ENCODE measurements at places on chromosomes 2 and 18. TPM values are rescaled to one million over a fixed set of nuclear protein-coding genes. Genes with fewer than 3 reads are reported as not detected.

SP140 gene
- not detected for total RNA-seq

CD302 gene
- 1.0 TPM for total RNA-seq

AMER3 gene
- total RNA-seq: 1.4 TPM

DNA sequence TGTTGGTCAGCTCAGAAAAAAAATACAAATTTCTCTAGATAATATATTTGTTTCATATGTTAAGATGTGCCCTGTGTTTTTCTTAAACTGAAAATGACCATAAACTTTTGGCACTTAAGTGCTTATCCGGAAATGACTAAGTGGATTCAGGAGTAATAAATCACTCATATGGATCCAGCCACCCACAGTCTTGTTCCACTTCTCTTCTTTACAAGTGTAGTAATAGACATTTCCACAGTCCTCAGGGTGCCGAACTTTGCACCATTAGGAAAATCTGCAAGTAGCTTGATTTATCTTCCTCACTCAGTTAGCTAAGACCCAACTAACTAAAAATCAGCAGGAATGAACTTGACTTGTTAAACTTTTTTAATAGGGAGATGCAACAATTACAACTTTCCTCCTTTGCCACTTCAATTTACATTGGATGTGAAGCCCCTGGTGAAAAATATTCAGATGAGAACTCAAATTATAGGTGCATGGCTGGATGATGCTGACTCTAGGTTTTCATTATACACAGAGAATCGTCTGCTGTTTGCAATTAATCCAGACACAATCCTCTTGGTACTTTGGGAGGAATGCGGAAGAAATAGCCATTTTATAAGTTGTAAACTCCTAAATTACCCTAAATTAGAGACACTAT lies 322.5 kb downstream of the ARHGAP15 start:
- DNase-seq: no peak

DNA sequence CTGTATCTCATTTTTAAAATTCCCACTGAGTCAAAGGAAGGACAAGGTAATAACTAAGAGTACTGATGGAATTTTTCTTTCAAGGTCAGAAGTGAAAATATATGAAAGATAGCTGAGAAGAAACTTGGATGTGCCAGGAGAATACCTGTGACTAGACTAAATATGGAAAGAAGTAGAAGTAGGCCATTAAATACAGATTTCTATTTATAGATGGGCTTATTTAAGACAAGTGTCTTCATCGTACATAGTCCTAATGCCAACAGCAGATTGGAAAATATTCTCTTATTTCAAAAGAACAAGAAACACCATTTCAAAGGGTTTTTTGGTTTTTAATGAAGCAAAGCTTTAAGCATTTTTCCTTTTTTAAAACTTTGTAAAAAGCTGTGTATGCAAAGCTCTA lies 22.0 kb downstream of the UGP2 start:
- DNase-seq: no peak

GRCh38 chr2:202635428-202636212 lies 851 bp downstream of the FAM117B start:
- DNase-seq: peak; percentile 58

- DNase-seq: no peak
Measured at GRCh38 chr18:10519366-10519765, 6.5 kb upstream of the NAPG start.

- no peak for DNase-seq
Measured at GRCh38 chr2:138116456-138116855, 152.2 kb downstream of the HNMT start.

DNA sequence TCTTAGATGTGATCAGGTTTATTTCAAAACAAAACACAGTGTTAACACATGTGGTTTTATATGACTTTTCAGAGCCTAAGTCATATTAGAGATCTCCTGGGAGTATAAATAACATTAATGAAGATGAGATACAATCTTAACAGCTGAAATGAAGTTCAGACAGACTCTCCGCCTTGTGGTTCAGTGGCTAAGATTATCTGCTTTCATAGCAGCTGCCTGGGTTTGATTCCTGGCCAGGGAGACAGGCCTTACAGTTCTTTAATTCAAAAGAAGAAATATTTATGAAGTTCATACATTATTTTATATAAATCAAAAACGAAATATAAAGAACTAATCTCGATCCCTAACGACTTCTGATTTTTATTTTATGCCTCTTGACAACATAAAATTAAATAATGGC lies 35.2 kb upstream of the TTC32 start:
- DNase-seq: no peak

FHL2 gene
- total RNA-seq: 3.8 TPM

DNA sequence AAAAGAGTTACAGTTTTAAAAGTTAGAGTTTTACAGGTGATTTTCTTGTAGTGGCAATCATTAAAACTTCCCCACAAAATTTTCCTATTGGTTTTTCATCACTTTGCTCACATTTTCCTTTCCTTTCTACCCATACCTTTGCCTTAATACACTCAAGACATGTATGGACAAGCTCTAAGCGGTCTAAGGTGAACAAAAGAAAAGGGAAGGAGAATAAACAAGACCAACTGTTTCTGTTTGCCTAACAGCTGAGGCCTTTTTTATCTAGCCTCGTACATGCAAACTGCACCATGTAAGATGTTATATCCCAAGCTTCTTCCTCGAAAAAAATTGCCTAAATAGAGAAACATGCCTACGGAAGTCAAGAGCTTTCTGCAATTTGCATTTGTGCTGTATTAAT lies 33.9 kb upstream of the TBC1D8 start:
- no peak for DNase-seq

- DNase-seq: no peak
Measured at GRCh38 chr2:215692387-215693079, 256.7 kb upstream of the FN1 start.

DNA sequence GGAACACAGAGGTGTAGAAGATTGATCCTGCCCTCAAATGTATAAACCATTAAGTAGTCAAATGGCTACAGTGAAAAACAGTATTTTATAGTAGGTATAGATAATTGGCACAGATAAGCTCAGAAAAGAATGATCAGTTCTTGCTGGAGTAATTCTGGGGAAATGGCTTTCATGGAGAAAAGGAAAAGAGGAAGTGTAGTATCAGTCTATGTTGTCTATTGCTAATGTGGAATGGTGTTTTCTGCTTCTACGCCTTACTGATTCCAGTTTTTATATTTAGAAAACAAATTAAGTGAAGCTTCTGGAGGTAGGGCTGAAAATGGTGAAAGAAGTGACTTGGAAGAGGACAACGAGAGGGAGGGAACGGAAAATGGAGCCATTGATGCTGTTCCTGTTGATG lies 22.2 kb downstream of the ZC3H15 start:
- no peak for DNase-seq

REG1B gene
- total RNA-seq: not detected

TEX261 gene
- total RNA-seq: 57.2 TPM

- DNase-seq: no peak
Measured at GRCh38 chr2:29412197-29412925, 297.1 kb downstream of the CLIP4 start.

CXCR1 gene
- total RNA-seq: not detected

DNA sequence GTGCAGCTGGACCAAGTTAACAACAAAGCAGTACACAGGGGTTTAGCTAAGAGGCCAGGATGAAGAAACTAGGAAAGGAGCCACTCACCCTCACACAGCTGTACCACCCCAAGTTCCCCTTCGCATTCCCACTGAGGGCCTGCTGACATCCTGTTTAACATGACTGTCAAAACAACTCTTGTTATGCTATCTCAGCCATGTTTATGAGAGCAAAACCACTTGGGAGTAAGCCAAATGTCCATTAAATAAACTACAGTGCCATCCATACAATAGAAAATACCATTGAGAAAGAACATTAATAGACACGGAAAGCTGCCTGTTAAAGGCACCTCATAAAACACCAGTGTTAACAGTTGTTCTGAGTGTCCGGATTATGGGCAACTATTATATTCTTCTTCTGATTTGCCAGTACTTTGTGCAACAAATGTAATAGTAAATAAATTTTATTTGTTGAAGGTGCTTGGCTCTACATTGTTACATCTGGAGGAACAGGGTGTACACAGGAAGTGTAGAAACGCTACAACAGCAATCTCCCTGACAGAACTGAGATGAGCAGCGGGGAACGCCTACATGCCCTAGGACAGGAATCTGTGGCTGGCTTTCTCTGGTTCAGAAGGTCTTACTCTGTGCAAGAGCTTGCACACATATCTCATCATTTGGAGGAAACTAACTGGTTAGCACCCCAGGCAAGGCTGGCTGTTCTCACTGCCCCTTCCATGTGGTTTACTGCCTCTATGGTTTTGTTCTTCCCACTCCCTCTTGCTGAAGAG lies 85.6 kb downstream of the EHD3 start:
- DNase-seq: no peak

TM4SF20 gene
- total RNA-seq: not detected

- no peak for DNase-seq
Measured at GRCh38 chr2:162126111-162126519, 25.9 kb downstream of the GCG start.

LCT gene
- 0.19 TPM for total RNA-seq

- no peak for DNase-seq
Measured at GRCh38 chr18:41558715-41559114, 396.3 kb upstream of the PIK3C3 start.

FBXO15 gene
- 2.7 TPM for total RNA-seq

TBR1 gene
- total RNA-seq: 0.09 TPM

- no peak for DNase-seq
Measured at GRCh38 chr2:69375494-69376353, 11.3 kb downstream of the GFPT1 start.

DNA sequence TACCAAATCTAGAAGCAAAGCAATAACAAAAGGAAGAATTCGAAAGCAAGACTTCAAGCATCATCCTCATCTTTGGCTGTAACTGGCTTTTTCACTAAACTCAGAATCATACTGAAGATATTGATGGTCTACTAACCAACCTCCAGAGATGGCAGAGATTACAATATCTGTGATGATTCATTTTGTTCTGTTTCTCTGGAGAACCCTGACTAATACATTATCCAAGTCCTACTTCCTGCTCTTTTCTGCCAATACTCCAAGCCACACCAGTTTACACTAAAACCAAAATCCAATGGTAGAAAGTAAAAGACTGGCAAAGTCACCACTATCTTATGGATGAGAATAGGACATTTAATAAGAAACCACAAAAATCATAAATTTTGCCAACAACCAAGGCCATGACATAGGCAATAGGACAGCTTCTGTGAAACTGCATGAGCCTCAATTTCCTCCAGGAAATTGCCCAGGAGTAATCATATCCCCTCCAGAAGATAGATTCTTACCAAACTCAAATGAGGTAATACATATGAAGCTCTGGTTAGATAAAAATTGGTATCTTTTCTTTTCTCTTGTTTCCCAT lies 159.8 kb downstream of the METTL4 start:
- no peak for DNase-seq

GPR55 gene
- not detected for total RNA-seq

Data from neural crest cell (in vitro differentiated cells).